ENCODE measurements at places on chromosomes 1 and 21.

DNA sequence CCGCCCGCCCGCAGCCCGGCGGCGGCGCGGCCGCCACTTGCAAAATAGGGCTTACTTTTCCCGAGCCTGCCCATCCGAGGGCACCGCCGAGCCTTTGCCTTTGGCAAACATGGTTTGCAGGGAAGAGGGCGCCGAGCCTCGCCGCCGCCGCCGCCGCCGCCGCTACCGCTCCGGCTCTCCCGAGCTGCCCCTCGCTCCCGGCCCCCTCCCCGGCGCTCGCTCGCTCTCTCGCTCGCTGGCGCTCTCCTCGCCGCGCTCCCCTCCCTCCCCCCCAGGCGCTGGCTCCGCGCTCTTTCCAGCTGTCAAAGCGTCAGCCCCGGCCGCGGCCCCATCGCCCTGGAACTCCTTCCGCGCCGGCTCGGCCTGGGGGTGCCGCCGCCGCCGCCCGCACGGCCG, 298 bp downstream of the SSBP3 start:
- no peak for DNase-seq

GRCh38 chr1:24643363-24644099, 429 bp downstream of the SRRM1 start:
- no peak for DNase-seq

GRCh38 chr21:44337941-44338895, 972 bp downstream of the CFAP410 start:
- DNase-seq: no peak

DNA sequence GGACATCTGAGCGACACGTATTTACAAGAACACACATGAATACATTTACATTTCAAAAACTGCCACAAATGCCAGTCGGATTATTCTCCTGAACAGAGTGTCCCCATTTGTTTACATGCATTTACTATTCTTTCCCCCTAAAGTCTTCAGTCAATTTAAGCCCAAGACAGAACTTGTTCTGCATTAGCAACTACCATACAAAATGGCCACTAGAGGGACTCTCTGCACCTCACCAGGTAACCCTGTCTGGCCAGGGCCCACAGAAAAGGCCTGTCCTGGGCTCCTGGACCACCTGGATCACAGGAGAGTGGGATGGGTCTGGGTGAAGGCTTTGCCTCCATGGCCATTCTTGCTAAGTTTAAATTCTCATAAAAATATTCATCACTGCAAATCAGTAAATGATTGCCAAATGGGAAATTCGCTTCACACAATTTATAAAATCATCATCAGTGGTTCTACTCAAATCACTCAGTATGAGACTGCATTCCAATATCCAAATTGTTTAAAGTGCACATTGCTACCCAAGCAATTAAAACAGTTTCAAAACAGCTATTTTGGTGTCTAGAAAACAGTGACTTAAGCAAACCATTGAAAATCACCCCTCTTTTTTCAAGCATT, 12.5 kb upstream of the GUCA2A start:
- no peak for DNase-seq

GRCh38 chr1:172515436-172515835, 17.5 kb upstream of the SUCO start:
- no peak for DNase-seq

GRCh38 chr1:234597894-234598293, 12.1 kb downstream of the IRF2BP2 start:
- DNase-seq: no peak

DNA sequence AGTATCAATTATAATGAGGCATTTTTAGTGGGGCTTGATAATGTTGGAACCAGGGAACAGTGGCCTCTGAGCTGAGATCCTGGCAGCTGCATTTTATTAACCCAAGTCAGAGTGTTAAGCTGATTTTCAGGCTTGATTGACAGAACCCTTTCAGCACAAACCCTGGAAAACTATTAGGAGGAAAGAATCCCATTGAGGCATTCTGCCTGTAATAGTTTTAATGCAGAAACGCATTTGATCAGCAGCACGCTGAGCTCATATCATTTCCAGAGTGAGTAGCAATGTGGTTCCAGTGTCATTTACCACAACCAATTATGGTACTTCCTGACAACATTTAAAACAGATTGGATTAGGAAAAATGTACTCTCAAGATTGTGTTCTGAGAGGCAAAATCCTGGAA, 78.3 kb upstream of the BARHL2 start:
- DNase-seq: no peak

Data from stimulated activated CD8-positive, alpha-beta memory T cell treated with anti-CD3 and anti-CD28 coated beads, Interleukin-7, amount 100 ng/mL, for 24 hours (primary cell).